Hindlimb muscle (tissue), 1 donor: ENCODE measurements at places on chromosomes 1 and 21. TPM values are rescaled to one million over a fixed set of nuclear protein-coding genes. Genes with fewer than 3 reads are reported as not detected.

DENND2C gene
- 10.1 TPM for polyA plus RNA-seq

- DNase-seq = no peak
These were observed 395.0 kb downstream of the PTPRU start for GRCh38 chr1:29631361-29631760.

- DNase-seq = no peak
These were observed 117.8 kb downstream of the HHAT start for GRCh38 chr1:210446479-210446878.

DNA sequence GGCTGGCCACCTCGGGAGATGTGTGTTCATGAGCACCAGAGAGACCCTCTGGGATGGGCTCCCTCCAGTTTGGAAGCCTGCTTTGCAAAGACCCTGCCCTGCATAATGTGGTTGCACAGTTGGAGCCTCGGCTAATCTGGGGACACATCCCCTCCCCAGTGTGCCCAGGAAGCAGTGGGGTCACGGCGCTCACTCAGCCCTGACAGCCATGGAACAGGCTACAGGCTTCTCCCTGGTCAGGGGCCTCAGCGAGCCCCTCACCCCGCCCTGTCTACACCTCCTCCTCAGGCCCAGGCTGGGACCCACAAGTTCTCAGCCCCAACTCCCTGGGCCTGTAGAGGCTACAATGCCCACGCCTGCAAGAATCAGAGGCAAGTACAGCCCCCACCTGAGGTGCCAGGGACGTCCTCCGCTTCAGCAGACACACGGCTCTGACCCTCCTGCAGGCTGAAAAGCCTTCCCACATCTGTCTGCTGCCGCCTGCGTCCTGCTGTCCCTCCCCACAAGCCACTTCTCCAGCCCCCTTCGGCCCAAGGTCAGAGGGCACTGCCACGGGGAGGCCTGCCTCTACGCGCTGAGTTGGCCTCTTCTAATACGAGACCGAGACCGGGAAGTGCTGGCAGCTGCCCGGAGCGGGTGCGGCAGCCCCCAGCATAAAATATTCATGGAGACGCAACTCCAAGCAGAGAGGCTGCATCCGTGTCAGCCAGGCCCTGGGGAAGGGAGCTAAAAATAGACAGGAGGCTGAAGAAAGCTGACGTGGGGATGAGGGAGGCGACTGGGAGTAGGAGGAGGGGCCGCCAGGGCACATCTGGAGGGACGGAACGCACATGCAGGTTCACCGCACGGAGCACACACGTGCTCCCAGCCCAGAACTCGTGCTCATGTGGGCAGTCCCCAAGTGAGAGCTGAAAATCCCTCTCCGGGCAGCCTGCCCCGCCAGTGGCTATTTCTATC, 15.2 kb upstream of the GPR153 start:
- DNase-seq = peak; percentile 88

- peak; percentile 76 for DNase-seq
These were observed 76.7 kb downstream of the ARHGEF16 start for GRCh38 chr1:3530926-3531818.

DNA sequence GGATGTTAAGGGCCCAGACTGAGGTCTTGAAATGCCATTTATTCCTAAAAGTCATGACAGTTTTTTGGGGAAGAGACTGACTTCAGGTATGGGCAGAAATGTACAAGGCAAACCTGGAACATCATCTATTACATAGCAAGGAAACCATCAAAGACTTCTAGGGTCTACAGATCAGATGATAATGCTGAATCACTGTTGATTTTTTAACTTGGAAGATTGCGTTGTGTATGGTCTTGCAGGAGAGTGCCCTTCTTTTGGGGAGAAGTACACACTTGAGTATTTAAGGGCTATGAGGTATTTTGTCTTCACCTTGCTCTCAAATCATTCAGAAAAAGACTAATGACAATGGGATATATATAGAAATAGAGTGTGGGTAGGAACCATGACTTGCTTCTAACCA, 15.4 kb upstream of the RD3 start:
- no peak for DNase-seq
